Stimulated activated CD8-positive, alpha-beta memory T cell treated with anti-CD3 and anti-CD28 coated beads, Interleukin-4, amount 100 ng/mL, for 1 hour (primary cell): ENCODE measurements at places on chromosomes 2 and 18.

GRCh38 chr2:53821810-53822209, 35.0 kb downstream of the ERLEC1 start:
- no peak for DNase-seq

DNA sequence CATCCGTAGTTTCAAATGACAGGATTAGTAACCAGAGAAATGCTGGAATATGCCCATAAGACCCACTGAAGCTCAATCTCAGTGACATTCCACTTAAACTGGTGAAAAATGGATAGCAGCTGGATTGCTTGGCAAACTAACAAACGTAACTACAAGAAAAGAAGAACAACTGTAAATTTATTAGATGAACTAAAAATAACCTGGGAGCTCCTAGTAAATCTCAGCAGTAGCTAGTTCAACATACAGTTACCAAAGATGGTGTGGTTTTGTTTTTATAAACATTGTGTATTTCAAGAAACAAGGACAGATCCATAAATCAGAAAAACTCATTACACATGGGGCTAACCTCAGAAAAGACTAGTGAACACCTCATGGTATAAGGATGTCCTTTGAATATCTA, 531.9 kb downstream of the XIRP2 start:
- DNase-seq = no peak

DNA sequence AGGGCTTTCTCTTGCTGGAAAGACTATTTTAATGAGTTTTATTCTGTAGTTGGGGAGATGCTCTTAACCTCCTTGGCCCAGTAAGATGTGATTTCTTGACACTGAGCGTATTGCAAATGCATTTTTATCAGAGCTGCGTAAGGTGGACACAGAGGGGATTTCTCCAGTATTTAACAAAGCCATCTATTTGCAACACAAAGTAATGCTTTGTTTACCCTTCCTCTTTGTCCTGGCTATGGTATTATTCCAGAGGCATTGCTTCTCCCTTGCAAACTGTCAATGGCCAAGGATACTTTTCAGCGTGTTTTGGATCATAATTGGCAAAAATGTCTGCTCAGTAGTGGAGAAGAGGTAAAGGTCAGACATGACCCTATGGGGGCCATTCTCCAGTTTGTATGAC, 90.8 kb upstream of the PIK3C3 start:
- DNase-seq = no peak

DNA sequence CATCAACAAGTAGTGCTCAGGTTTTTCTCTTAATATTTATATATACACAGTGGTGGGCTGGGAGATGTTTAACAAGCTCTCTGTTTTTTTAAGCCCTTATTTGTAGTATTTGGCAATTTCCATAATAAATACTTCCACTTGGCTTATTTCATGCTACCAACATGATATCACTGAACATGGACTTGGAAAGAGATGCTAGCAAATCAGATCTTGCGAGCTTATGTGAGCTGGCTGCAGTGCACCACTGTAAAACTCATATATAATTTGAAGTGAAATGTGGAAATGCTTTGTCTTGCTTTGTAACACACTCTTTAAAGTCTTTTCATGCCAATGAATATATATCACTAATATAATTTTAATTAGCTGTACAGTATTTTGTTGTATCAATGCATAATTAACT, 155.7 kb downstream of the ALK start:
- no peak for DNase-seq

GRCh38 chr18:36702401-36703013, 126.3 kb downstream of the TPGS2 start:
- no peak for DNase-seq

GRCh38 chr18:70415823-70416488, 127.1 kb downstream of the SOCS6 start:
- no peak for DNase-seq
